GM12878 (cell line): ENCODE measurements at places on chromosomes 3 and 15. TPM values are rescaled to one million over a fixed set of nuclear protein-coding genes. Genes with fewer than 3 reads are reported as not detected.

The APH1B gene
- polyA plus RNA-seq = 14.4 and 17.4 TPM in 2 replicates

The ESYT3 gene
- polyA plus RNA-seq = not detected in 2 replicates

The WNT7A gene
- polyA plus RNA-seq = not detected in 2 replicates

The EPHA3 gene
- 0.08 TPM in 1 of 2 replicates, not detected in the other for polyA plus RNA-seq

The RAB8B gene
- 66.3 and 66.5 TPM in 2 replicates for polyA plus RNA-seq

The FBXO40 gene
- polyA plus RNA-seq = 0.04 and 0.05 TPM in 2 replicates

The PLXNA1 gene
- polyA plus RNA-seq = 0.79 and 0.87 TPM in 2 replicates

The CAND2 gene
- polyA plus RNA-seq = 0.48 and 0.64 TPM in 2 replicates

The DGKG gene
- polyA plus RNA-seq = 4.5 and 4.8 TPM in 2 replicates

The ZIC1 gene
- polyA plus RNA-seq = not detected in 2 replicates

The LRRC2 gene
- not detected in 2 replicates for polyA plus RNA-seq

The OR5K2 gene
- not detected in 2 replicates for polyA plus RNA-seq

The GOLGA6A gene
- not detected in 2 replicates for polyA plus RNA-seq

The FOXP1 gene
- 0.39 TPM in 1 of 2 replicates, not detected in the other for polyA plus RNA-seq

The CASR gene
- 0.05 and 0.15 TPM in 2 replicates for polyA plus RNA-seq

The SKOR1 gene
- not detected in 2 replicates for polyA plus RNA-seq

The EIF4A2 gene
- polyA plus RNA-seq = 154 TPM in 2 replicates

The XYLB gene
- polyA plus RNA-seq = 3.3 and 4.0 TPM in 2 replicates

The IL17RD gene
- polyA plus RNA-seq = 0.04 TPM in 1 of 2 replicates, not detected in the other

The FEM1B gene
- polyA plus RNA-seq = 14.4 and 14.9 TPM in 2 replicates

The PPP4R2 gene
- polyA plus RNA-seq = 30.7 and 30.8 TPM in 2 replicates

The LRRIQ4 gene
- polyA plus RNA-seq = 0.07 and 0.21 TPM in 2 replicates

The MYZAP gene
- not detected in 2 replicates for polyA plus RNA-seq
